Stimulated activated CD4-positive, alpha-beta T cell treated with anti-CD3 and anti-CD28 coated beads, Interleukin-4, amount 100 ng/mL, for 4 hours (primary cell): ENCODE measurements at places on chromosomes 2 and 18.

DNA sequence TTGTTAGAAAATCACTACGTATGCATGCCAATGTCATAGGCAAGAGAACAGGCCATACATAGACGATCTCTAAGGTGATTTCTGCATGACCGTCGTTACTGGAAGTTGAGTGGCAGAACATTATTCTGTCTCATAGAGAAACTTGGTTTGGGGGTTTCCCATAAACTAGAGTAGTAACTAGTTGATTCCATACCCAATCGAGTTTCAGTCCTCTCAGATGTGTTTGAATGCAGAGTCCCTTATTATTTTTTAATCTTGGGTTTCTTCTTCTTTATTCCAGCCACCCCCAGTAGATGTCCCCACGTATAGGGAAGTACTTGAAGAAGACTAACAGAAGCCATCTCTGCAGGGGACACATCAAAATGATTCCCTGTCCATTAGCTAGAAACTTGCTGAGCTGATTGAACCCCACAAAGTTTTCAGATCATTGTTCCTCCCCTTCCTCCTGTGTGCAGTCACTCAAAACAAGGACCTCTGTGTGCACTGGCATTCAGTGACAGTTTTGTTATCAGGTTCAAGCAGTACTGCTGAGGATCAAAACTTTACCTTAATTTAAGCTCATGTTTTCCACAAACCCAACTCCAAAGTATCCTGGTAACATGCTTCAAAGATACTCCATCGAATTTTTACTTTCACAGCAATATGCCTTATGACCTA, 68.4 kb upstream of the CDCA7 start:
- DNase-seq = no peak

DNA sequence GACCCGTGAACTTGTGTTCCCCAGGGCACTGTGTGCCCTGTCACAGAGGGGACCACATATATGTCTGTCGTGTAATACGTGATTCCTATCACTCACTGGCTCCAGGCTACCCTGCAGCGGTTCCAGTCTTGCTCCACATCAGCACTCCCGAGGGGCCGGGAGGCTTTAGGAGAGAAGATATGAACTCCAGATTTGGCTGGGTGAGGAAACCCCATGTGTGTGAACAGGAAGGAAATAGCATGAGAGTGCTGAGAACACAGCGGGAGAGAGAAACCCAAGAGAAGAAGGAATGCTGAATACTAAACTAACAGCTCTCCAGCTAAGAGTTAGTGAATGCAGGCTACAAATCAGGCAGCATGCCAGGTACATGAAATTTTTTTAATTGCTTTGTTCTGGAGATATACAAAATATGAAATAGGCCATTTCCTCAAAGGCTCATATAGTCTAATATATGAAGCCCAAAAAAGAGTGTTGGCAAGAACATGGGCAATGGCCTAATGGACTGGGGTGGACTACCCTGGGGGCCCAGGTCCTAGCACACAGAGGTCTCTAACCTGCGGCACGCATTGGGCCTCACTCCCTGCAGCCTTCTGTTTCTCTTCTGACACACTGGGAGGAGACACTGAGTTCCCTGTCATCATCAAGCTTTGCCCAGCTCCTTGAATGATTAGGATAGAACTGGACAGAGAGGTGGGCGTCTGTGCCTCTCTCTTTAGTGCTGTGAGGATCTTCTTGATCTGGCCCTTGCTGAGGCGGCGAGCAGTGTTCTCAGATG, 372.8 kb upstream of the RAB6C start:
- no peak for DNase-seq

GRCh38 chr2:14567561-14567960, 65.0 kb upstream of the LRATD1 start:
- DNase-seq = no peak

- DNase-seq = no peak
Observed at GRCh38 chr2:6448893-6449292, 416.8 kb downstream of the CMPK2 start.

DNA sequence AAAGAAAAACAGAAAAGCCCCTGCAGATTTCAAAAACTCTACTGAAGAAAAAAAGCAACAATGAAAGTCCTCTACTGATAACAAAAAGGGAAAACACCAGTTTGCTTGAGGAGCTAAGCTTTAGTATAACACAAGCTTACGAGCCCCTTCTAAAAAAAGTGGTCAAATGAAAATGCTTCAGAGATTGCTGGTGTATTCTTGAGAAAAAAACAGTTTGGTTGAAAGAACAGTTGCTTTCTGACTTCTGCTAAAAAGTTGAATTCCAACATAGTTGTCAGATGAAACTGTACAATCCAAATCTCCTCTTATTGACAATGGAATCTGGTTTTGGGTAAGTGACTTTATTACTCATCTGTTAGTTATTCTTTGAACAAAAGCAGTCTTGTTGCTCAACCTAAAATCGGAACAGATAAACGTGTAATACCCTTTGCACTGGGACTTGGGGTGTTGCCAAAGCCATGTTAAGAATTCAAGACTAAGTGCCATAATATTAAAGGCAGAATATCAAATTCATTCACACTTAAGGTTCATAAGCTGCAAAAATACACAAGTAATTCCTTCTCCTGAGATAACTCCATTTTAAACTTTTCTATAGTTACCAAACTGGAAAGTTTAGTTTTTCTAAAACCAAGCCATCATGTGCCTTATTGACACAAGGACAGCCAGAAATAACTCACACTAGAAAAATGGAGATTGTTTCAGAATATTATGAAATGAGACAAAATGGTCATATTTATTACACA, 45.3 kb upstream of the SPAG16 start:
- no peak for DNase-seq

GRCh38 chr2:97769711-97770110, 56.3 kb downstream of the ZAP70 start:
- no peak for DNase-seq

DNA sequence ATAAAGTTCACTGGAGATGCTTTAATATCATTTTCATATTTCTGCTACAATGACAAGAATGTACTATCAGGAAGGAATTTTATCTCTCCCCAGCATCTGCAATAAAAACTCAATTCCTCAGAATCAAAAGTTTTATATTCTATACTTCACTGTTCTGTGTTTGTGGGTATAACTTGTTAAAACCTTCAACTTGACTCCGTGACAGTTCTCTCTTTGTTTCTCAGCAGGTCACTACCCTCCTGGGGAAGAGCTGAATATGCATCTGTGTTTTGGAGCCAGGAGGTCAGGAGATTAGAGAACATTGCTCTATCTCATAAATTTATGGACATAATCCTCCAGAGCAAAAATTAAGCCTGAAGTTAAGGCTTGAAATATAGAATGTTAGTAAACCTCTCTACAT, 411.4 kb downstream of the TRIB2 start:
- no peak for DNase-seq

DNA sequence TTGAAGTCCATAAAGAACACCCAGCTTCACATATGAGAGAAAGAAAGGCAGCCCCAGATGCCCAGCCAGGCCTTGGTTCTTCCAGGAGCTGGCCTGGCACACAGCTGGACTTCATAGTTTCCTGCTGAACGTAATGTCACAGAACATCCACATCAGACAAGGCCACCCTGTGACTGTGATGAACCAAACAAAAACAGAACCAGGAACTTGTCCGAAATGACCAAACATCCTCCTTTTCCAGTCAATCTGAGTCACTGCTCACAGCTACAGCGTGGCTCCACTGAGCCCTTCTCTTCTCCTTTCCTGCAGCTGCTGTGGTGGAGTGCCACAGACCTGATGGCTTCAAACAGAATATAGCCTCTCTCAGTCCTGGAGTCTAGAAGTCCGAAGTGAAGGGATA, 45.4 kb upstream of the PAPOLG start:
- DNase-seq = no peak

GRCh38 chr2:173773076-173773475, 192.1 kb downstream of the SP3 start:
- DNase-seq = no peak

GRCh38 chr2:113242327-113242726, 36.4 kb downstream of the PAX8 start:
- DNase-seq = no peak

DNA sequence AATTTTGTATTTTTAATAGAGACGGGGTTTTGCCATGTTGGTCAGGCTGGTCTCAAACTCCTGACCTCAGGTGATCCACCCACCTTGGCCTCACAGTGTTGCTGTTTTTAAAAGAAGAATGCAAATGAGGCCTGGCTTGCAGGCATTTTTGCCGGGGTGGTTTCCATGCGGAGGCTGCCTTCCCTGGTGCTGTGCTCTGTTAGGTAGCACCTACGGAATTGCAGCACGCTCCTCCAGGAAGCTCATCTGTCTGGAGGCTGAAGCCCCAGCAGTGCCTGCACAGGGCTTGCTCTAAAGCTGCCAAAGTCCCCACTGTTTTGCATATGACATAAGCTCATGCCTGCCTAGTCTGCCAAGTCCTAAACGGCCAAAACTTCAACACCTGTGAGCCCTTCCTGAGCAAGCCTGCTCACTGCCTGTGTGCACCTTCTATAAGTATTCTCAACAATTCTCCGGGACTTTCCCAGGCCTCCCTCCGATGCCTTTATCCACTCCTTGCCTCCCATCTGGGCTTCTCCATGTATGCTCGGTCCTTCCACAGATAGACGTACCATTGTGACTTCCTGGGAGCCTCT, 551.3 kb upstream of the RAB6C start:
- no peak for DNase-seq

GRCh38 chr18:957829-958228, 53.2 kb downstream of the ADCYAP1 start:
- no peak for DNase-seq

GRCh38 chr18:48767090-48767690, 183.6 kb downstream of the SMAD7 start:
- DNase-seq = no peak

- DNase-seq = no peak
Observed at GRCh38 chr2:74555610-74556103, 1.1 kb downstream of the DOK1 start.
